ENCODE measurements at places on chromosomes 1 and 21. TPM values are rescaled to one million over a fixed set of nuclear protein-coding genes. Genes with fewer than 3 reads are reported as not detected.

PCSK9 gene
- total RNA-seq = 23.5 TPM

OR2M3 gene
- total RNA-seq = not detected

DNA sequence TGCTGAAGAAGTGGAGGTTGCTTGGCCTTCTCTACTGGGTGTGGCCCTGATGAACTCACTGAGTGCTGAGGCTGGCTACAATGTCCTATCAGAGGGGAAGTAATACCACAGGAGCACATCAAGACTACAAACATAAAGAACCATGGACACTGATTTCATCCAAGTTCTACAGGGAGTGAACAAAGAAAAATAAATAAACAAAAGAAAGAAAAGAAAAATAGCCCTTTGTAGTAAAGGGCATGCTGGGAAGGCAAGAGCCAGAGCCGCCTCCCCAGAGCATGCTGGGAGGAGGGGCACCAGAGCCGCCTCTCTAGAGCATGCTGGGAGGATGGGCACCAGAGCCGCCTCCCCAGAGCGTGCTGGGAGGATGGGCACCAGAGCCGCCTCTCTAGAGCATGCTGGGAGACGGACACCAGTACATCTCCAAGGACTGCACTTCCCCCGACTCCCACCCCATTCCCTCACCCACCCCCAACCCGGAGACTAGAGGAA is 65.9 kb downstream of the LAMC2 start:
- DNase-seq = no peak

DNA sequence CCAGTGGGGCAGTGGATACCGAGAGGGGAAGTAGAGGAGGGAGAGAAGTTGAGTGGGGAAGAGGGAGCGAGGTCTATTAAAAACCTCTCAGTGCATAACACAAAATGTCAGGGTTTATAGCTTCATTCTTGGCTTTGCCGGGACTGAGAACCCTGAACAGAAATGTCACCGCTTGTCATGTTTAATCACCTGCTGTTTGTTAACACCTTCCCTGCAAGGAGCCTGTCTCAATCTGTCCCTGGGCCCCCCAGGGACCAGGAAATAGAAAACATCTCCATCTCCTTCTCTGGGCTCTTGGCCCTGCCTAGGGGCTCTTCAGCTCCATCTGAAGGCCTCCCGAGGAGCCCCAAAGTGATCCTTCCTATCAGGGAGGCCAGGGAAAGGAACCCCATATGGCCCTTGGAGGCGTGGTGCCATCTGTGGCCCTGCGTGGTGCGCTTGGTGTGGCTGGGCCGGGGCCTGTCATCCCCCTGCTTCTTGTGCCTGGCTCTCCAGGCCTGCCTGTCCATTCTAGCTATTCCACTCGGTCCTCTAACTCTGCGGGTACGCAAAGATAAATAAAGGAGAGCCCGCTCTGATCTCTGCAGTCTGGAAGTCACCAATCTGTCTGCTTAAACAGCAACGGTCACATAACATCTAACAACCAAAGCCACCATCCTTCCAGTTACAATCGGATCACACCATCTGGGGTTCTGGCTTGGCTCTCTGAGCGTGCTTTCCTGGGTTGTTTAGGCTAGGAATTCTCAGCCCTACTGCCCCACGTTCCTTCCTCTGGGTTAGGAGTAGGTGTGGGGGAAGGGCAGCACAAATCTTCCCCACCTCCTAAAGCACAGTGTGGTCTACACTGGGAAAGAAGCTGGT is 113.8 kb downstream of the CASZ1 start:
- no peak for DNase-seq

GRCh38 chr1:53448241-53448841 is 10.9 kb upstream of the DMRTB1 start:
- DNase-seq = no peak

Measured in hepatocyte (in vitro differentiated cells).